Gastroesophageal sphincter (tissue), 4 donors: ENCODE measurements at places on chromosomes 16 and 17.

- ATAC-seq = no peak
Measured at GRCh38 chr16:81784072-81784795, 5.1 kb downstream of the PLCG2 start.

- ATAC-seq = no peak
Measured at GRCh38 chr16:55876854-55877253, 1.7 kb upstream of the CES5A start.

GRCh38 chr16:84044118-84044488 is 1.5 kb upstream of the SLC38A8 start:
- no peak for ATAC-seq

GRCh38 chr16:18832006-18832405 is 30.7 kb upstream of the ARL6IP1 start:
- ATAC-seq = no peak

DNA sequence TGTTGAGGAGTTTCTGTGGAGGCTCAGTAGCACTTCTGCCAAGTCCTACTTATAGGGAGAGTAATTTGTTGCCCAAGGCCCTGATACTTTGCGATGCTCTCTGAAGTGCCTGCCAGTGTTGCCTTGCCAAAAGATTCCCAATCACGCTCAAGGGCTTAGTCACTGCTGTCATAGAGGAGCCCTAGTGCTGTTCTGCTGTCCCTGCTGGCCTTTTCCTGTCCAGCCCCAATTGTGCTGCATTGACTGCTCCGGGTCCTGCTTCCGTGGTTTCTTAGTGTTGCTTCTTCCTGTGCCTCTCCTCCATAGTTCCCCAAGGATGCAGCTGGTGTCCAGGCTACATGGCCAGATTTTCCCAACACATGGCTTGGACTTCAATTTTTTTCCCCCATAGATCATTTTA is 13.9 kb downstream of the NUP93 start:
- ATAC-seq = no peak

- ATAC-seq = no peak
Measured at GRCh38 chr17:72308744-72309385, 188.0 kb downstream of the SOX9 start.

- peak; percentile 63 for ATAC-seq
Measured at GRCh38 chr16:67029254-67030096, 526 bp downstream of the CBFB start.

DNA sequence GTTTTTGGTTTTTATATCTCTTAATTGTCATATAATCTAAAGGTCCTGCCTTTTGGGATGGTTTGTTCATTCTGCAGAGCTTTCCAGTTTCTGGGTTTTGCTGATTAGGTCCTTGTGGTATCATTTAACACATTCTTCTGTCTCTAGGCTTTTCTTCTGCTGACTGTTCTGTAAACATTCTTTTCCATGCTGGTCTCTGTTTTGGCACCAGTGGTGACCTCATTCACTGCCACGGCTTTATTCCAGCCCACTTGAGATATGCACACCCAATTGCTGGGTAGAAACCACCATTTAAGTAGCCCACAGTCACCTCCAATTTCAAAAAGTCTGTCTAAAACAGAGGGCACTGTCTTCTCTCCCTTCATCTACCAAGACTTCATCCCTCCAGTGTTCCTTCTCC is 31.1 kb upstream of the COX10 start:
- no peak for ATAC-seq

- no peak for ATAC-seq
Measured at GRCh38 chr16:8600144-8600775, 9.9 kb upstream of the TMEM114 start.

DNA sequence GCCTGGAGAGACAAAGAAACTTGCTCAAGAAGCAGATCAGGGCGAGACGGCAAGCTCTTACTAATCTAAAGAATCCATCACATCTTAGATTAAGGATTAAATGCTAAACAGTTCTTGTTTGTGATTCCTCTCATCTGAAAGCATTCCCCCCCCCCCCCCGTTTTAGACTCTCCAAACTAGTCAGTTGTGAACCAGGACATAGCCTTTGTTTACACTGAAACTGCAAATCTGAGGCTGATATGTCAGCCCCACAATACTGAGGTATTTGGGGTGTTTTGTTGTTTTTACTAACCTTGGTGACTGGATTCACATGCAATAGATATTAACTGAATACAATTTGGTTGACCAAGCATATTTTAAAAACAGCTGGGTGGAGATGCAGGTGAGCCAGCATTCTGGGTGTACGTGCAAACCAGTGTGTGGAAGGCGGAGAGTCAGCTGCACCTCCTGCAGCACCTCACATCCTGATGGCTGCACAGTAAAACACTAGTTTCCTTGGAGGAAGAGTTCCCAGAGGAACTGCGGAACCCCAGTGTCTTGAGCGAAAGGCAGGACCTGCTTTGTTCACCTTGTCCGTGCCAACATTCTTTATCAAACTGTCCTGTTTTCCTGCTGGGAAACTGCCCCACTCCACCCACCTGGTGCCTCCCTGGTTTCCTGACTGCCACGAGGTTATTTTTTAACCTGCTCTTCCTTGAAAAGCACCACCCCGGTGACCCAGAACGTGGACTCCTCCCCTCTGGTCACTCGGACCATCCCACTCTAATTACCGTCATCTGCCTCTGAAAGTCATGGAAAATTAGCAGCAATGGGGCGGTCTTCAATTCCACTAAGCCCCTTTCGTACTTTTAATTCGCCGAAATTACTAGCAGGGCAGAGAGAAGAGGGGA is 1.2 kb upstream of the YPEL2 start:
- no peak for ATAC-seq

DNA sequence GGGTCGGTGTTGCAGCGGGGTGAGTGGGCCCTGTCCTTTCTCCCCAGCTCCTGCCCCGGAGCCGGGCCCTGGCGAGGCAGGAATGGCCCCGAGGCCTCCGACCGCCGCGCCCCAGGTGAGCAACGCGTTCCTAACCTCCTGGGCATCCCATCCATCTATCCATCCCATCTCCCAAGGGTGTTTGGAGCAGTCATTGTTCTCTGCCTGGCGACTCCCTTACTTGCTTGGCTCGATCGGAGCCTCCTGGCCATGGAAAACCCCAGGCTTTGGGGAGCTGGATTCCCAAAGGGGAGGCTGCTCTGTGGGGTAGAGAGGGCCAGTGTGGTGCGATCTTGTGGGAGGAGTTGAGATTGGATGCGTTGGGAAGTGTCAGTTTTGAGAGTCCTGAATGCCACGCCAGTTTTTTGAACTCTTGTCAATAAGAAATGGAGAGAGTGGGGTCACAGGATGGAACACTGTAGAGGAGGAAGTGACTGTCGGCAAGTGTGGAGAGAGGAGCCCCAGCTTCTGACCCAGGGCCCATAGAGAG is 684 bp downstream of the ZFP90 start:
- peak; percentile 15 for ATAC-seq

DNA sequence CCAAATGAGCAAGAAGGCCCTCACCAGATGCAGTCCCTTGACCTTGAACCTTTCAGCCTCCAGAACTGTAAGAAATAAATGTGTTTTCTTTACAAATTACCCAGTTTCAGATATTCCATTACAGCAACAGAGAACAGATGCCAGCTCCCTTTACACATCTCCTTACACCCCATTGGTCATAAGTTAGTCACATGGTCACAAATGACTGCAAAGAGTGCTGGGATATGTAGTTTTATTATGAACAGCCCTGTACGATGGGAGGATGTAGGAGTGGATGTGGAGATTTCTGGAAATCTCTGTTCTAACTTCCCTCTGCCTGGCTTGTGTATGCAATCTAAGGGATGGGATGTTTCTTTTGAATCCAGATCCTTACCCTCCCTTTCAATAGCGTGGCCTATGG is 13.3 kb upstream of the RPL38 start:
- ATAC-seq = peak; percentile 52

GRCh38 chr16:89917773-89918452 is 749 bp upstream of the MC1R start:
- ATAC-seq = peak; percentile 75

DNA sequence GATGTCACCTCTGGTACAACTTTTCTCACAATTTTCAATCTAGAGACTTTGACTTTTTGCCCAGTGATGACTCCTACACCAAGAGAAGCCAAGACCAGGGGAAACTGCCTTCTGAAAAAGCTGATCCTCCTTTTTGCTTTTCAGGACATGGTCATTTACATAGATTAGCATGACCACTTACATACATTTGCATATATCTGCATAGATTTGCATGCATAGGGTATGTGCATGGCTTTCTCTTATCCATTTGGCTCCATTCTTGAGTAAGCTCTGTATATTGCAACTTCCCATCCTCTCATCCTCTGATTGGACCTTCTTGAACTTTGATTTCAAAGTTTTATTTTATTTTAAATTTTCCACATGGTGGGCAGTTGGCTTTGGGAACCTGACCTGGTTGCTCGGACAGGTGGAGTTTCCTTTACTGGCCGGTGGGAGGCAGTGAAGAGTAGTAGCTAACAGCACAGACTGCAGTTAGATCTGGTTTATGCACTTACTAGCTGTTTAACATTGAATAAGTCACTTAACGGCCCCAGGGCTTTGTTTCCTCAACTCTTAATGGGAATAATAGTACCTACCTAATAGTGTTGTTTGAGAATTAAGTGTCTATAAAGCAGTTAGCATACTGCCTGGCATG is 92.9 kb downstream of the GPR139 start:
- no peak for ATAC-seq

GRCh38 chr17:34894964-34895363 is 66.3 kb downstream of the CCT6B start:
- no peak for ATAC-seq

DNA sequence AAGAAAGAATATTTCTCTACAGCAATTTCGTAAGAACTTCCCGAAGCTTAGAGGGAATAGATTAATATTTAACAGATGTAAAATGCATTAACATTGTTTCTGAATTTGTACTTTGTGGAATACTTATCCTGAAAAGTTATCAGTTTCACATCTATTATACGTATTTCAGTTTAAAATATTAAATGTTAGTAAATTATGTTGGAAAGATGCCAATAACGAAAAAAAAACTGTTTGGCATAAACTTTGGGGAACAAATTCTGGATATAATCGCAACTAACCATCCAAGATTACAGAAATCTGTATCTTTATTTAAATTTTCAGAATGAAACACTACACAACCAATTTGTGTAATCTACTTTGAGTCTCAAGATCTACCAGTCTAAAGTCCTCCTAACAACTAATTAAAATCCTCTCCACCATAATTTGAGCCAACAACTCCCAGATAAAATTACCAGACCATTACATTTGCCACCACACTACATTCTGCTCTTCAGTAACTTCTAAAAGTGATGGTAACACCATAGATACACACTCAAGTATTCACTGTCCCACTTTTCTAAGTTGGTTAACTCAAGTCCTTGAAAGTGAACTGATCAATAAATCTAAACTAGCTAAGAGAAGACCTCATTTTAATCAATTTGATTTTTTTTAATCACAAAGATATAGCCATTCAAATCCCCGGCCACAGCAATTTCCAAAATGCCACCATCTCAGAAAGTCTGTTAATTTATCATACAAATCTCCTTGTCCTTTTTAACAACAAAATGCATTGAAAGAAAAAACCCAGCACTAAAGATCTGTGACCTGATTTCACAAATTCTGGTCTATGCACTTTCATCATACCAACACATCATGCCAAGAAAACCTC is 2.0 kb downstream of the SIAH1 start:
- no peak for ATAC-seq

DNA sequence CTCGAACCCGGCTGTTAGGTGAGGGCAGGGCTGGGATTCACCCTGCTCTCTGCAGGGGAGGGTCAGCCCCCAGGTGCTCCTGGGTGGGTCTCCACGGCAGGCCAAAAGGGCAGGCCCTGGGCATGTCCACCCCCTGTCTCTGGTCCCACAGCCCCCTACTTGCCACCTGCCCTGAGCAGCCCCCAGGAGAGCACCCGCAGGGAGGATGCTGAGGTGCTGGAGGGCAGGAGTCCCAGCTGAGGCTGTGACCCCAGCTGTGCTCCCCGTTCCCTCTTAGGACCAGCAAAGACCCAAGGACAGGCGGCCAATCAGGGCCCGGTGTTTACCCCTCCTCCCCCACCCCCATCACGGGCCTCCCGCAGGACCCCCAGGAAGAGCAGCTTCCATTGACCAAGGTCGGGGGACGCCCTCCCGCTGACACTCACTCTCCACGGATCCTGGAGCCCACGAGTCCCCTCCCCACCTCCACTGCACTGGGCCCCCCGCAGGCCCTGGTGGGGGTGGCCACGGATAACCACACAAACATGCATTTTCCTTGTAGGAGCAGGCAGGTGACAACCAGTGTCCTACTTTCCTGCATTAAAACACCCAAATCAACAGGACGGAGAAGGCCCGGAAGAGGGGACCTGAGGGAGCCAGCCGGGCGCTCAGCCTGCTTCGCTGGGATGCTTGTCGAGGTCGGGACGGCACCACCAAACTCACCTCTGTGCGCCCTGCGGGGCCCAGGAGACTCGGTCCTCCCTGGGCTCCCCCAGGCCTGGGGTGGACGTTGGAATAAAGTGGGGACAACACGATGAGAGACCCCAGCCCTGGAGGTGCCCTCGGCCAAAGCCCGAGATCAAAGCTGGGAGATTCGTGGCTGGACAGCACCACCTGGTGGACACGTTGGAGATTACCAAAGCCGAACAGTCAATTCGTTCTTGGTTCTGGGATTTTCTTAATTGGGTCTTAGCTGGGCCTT is 22.5 kb upstream of the ENPP7 start:
- ATAC-seq = peak; percentile 66

DNA sequence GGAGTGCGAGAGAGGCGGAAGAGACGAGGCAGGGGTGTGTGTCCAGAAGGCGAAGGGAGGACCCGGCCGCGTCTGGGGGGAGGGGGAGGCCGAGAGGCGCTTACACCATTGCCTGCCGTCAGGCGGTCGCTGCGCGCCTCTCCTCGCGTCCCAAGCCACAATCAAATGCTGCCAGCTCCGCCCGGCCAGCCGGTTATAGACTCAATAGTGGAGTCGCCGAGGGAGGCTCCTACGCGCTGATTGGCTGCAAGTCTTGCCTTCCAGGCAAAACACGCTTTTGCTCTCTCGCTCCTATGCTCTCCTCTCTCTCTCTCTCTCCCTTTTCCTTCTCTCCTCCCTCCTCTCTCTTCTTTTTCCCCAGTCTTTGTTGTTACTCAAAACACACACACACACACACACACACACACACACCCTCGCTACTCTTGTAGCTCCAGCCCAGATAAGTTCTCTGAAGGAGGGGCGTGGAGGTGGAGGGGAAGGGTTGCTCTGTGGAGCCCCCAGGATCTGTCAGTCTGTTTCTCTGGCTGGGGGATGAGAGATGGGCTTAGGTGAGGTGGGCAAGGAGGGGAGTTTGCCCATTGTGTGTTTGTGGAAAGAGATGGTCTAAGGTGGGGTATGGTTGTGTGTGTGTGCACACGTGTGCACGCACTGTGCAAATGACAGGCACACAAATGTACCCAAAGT is at the start of gene DLX3:
TSS of gene DLX3 (minus strand) at position 170 of the 684 bp plus-strand sequence. CDS start 226 bp downstream, outside the sequence.
- ATAC-seq = peak; percentile 71
